ENCODE measurements at places on chromosomes 6 and 20. TPM values are rescaled to one million over a fixed set of nuclear protein-coding genes. Genes with fewer than 3 reads are reported as not detected.

The KCNG1 gene
- 1.8 TPM for total RNA-seq

The HNF4A gene
- total RNA-seq: not detected

The C20orf204 gene
- total RNA-seq: 4.7 TPM

The DNAH8 gene
- not detected for total RNA-seq

The ERVFRD-1 gene
- not detected for total RNA-seq

The THEMIS gene
- total RNA-seq: 80.1 TPM

The SIGLEC1 gene
- not detected for total RNA-seq

The UST gene
- 1.2 TPM for total RNA-seq

The HMGCLL1 gene
- total RNA-seq: not detected

The QRSL1 gene
- total RNA-seq: 16.6 TPM

The PNLDC1 gene
- total RNA-seq: 0.54 TPM

The CLDN20 gene
- total RNA-seq: not detected

The GUCA1A gene
- total RNA-seq: 0.20 TPM

The ADGRG6 gene
- total RNA-seq: 1.5 TPM

The SLC4A11 gene
- 2.8 TPM for total RNA-seq

The FOXO3 gene
- 9.0 TPM for total RNA-seq

The HCK gene
- total RNA-seq: not detected

Measured in activated CD8-positive, alpha-beta T cell treated with anti-CD3 and anti-CD28 coated beads for 36 hours (primary cell).